Large intestine (tissue), 12 donors: ENCODE measurements at places on chromosomes 3 and 15. TPM values are rescaled to one million over a fixed set of nuclear protein-coding genes. Genes with fewer than 3 reads are reported as not detected.

- no peak overlapping the region for H3K27ac ChIP-seq
- no peaks in the 10 kb centered on the region for H3K27me3 ChIP-seq
- H3K36me3 ChIP-seq = no peaks in the 10 kb centered on the region
- no peak overlapping the region for H3K4me3 ChIP-seq
- DNase-seq = no peak
- no peaks in the 10 kb centered on the region for H3K4me1 ChIP-seq
Measured at GRCh38 chr15:87416591-87417257, 839.8 kb downstream of the NTRK3 start.

DNA sequence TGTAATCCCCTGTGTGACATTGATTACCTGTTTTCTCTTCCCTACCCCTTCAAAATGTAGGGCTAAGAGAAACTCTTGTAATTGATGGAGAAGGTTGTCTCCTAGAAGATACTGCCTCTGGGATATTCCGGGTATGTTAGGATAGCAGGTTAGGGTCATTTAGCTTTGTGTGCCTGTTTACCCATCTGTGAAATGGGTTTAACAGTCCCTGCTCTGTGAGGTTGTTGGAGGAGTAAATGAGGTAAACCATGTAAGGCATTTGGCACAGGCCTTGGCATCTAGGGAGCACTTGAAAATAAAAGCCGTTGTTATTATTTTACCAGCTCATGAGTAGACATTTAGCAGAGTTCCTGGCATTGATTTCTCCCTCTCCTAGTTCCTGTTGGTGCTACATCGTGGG lies 16.4 kb downstream of the PTPRG start:
- peaks cover 6% of the 10 kb centered on the region for H3K4me1 ChIP-seq
- no peaks in the 10 kb centered on the region for H3K27me3 ChIP-seq
- no peaks in the 10 kb centered on the region for H3K36me3 ChIP-seq
- no peak overlapping the region for H3K4me3 ChIP-seq
- DNase-seq = no peak

DNA sequence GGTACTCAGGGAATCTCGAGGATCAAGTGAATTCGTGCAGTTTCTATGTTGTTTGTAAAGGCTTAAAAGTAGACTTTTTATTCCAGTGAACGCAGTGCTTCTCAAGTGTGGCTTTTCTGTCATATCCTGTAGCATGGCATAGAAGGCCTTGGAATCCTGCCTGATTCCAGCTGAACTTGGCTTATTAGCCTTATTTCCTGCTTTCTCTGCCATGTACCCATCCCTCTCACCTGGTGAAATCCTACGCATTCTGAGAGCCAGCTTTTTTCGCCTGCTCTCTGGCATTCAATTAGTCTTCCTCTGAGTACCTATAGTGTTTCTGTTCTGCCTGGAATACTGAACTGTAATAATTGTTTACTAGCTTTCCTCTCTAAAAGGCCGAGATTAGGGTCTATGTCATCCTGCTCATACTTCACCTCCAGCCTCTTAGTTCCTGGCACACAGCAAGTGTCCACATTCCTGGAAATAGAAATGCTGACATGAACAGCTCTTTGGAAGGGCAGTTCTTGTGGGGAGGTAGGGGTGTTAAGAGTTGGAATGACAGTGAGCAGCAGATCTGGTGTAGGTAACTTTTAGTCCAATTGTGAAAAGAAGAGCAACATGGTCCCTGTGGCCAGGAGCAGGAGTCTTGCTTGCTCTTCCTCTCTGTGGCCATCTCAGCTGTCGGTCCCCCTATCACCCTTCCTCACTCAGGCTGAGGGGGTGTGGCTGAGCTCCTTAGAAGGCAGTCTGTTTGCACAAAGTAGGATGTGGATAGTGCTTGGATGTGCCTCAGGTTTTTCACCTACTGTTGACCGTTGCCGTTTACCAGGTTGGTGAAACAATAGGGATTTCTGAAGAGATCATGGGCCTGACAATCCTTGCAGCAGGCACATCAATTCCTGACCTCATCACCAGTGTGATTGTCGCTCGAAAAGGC lies 30.4 kb downstream of the SLC24A1 start:
- no peak for DNase-seq
- no peaks in the 10 kb centered on the region for H3K27me3 ChIP-seq
- H3K27ac ChIP-seq = no peak overlapping the region
- H3K4me3 ChIP-seq = no peak overlapping the region
- H3K36me3 ChIP-seq = peaks cover 20% of the 10 kb centered on the region

GRCh38 chr15:84749111-84749991 lies 959 bp downstream of the ZNF592 start:
- no peaks in the 10 kb centered on the region for H3K36me3 ChIP-seq
- no peaks in the 10 kb centered on the region for H3K27me3 ChIP-seq
- peak overlapping the region; percentile 91 for H3K4me3 ChIP-seq
- H3K27ac ChIP-seq = peak overlapping the region; percentile 87
- DNase-seq = peak; percentile 60
- peaks cover 36% of the 10 kb centered on the region for H3K4me1 ChIP-seq

DNA sequence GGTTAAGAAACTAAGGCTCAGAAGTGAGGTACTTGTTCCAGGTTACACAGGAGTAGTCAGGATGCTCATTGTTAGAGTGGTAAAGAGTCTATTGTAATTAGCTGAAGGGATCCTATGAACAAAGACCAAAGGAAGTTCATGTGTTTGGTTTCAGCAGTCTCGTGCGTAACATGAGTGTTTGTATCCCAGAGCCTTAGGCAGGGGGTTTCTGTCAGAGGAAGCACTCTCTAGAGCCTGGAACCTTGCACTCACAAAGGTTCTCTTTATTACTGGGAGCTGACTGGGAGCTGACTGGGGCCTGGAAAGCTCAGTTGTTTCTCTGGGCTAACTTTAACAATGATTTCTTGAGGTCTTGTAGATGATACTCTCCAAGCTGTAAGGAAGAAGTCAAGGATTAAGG lies 3.9 kb downstream of the ZNF197 start:
- no peak for DNase-seq
- peaks cover 35% of the 10 kb centered on the region for H3K36me3 ChIP-seq
- H3K27ac ChIP-seq = no peak overlapping the region
- no peaks in the 10 kb centered on the region for H3K27me3 ChIP-seq
- peaks cover 5% of the 10 kb centered on the region for H3K4me1 ChIP-seq

GRCh38 chr3:88408935-88409334 lies 259.2 kb downstream of the C3orf38 start:
- no peaks in the 10 kb centered on the region for H3K27me3 ChIP-seq
- H3K4me1 ChIP-seq = no peaks in the 10 kb centered on the region
- no peak for DNase-seq
- H3K4me3 ChIP-seq = no peak overlapping the region
- H3K36me3 ChIP-seq = no peaks in the 10 kb centered on the region

GRCh38 chr15:35545316-35545823 lies 595 bp downstream of the DPH6 start:
- peak overlapping the region; percentile 93 for H3K4me3 ChIP-seq
- no peaks in the 10 kb centered on the region for H3K36me3 ChIP-seq
- H3K27me3 ChIP-seq = no peaks in the 10 kb centered on the region
- DNase-seq = peak; percentile 79
- peak overlapping the region; percentile 100 for H3K27ac ChIP-seq

DNA sequence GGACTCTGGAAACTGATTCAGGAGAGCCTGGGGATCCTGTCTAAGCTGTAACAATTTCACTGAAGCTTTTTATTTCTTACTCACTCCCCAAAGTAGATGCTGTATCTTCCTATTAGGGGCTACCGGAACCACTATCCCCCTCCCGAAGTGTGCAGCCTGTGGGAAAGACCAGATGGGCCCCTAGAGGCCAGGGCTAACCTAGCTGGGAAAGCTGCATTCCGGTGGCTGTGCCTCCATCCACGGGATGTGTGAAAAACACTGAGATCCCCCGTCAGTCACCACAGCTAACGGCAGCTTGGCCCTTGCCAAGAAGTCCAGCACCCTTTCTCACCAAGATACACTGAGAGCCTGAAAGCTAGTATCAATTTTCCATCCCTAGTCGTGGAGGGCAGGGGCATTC lies 3.1 kb downstream of the SSUH2 start:
- H3K27me3 ChIP-seq = no peaks in the 10 kb centered on the region
- no peak overlapping the region for H3K4me3 ChIP-seq

GRCh38 chr3:53226841-53227407 lies 28.9 kb downstream of the TKT start:
- peaks cover 85% of the 10 kb centered on the region for H3K36me3 ChIP-seq
- no peak for DNase-seq
- H3K27me3 ChIP-seq = no peaks in the 10 kb centered on the region
- H3K27ac ChIP-seq = no peak overlapping the region
- no peaks in the 10 kb centered on the region for H3K4me1 ChIP-seq

- DNase-seq = no peak
- H3K36me3 ChIP-seq = no peaks in the 10 kb centered on the region
- no peaks in the 10 kb centered on the region for H3K27me3 ChIP-seq
- H3K27ac ChIP-seq = no peak overlapping the region
- no peak overlapping the region for H3K4me3 ChIP-seq
Measured at GRCh38 chr15:93454788-93455187, 365.8 kb upstream of the RGMA start.

- H3K4me3 ChIP-seq = no peak overlapping the region
- peak overlapping the region; percentile 95 for H3K27ac ChIP-seq
- peak; percentile 97 for DNase-seq
- no peaks in the 10 kb centered on the region for H3K36me3 ChIP-seq
- peaks cover 20% of the 10 kb centered on the region for H3K4me1 ChIP-seq
Measured at GRCh38 chr3:124951511-124952281, 17.1 kb upstream of the MUC13 start.

DNA sequence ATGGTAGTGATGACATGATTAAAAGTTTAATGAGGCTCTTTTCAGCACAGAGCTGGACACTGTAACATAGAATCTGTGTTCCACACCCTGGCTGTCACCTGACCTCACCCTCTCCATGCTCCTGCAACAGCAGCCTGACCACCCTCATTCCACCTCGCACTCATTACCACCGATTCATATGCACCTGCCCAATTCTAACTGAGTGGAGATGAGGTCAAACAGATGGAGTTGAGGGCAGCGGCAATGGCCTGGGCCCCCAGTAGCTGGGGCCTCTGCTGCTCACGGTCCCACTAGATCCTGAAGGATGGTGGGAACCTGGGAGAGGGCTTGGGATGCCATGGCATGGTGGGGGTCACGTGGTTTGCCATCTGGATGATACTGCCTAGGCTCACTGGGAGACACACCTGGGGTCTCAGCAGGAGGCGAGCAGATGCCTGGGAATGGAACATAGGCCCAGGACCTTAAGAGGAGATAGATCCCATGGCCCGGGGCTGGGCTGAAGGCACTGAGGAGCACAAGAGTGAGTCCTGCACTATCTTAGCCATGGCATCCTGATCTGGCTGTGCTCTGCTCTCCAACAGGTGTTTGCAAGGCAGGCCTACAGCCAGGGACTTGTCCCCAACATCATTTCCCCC lies 1.3 kb downstream of the SCN5A start:
- H3K4me3 ChIP-seq = no peak overlapping the region
- peaks cover 4% of the 10 kb centered on the region for H3K4me1 ChIP-seq
- no peak overlapping the region for H3K27ac ChIP-seq
- DNase-seq = no peak

DNA sequence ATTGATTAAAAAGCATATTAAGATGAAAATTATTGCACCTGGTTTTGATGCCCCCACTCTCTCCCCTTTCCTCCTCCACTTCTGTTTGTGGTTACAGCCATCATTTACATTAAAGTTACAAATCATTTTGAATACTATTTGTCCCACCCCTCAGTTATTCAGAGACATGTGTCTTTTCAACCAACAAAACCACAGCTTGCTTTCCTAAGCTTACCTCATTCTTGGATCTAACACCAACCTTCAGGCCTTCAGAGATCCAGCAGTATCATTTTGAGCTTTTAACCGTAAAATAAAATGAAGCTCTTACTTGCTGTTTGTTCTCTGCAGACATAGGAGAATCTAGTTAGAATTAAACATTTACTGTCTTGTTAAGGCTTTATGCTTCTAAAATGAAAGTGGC lies 4.7 kb downstream of the PXYLP1 start:
- H3K27me3 ChIP-seq = no peaks in the 10 kb centered on the region
- H3K27ac ChIP-seq = peak overlapping the region; percentile 9
- no peak overlapping the region for H3K4me3 ChIP-seq
- no peak for DNase-seq
- peaks cover 3% of the 10 kb centered on the region for H3K36me3 ChIP-seq

- no peak overlapping the region for H3K27ac ChIP-seq
- H3K4me1 ChIP-seq = no peaks in the 10 kb centered on the region
- no peak for DNase-seq
- no peak overlapping the region for H3K4me3 ChIP-seq
Measured at GRCh38 chr3:14519406-14519805, 20.7 kb downstream of the GRIP2 start.

DNA sequence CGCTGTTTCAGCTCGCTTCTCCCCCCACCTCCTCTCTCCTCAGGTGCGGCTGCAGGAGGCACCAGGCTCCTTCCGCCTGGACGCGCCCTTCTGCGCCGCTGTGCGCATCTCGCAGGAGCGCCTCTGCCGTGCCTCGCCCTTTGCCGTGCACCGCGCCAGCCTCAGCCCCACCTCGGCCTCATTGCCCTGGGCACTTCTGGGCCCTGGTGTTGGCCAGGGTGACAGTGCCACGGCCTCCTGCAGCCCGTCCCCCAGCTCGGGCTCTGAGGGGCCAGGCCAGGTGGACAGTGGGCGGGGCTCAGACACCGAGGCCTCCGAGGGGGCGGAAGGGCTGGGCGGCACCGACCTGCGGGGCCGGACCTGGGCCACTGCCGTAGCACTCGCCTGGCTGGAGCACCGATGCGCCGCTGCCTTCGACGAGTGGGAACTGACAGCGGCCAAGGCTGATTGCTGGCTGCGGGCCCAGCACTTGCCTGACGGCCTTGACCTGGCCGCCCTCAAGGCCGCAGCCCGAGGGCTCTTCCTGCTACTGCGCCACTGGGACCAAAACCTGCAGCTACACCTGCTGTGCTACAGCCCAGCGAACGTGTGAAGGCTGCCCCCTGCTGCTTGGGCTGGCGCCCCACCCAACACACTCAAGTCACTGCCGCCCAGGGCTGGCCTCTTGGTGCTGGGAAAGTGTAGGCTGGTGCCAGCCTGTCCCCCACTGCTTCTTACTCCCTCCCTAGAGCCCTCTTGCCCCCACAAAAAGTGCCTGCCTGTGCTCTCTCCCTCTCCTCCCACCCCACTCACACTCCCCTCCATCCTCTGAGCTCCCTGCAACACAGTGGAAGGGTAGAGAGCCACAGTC lies 7.1 kb downstream of the ALG3 start:
- peak overlapping the region; percentile 31 for H3K4me3 ChIP-seq
- DNase-seq = peak; percentile 77
- H3K27me3 ChIP-seq = peaks cover 4% of the 10 kb centered on the region
- H3K27ac ChIP-seq = no peak overlapping the region

GRCh38 chr15:63836579-63836978 lies 2.8 kb upstream of the HERC1 start:
- no peaks in the 10 kb centered on the region for H3K27me3 ChIP-seq
- no peaks in the 10 kb centered on the region for H3K36me3 ChIP-seq
- H3K4me1 ChIP-seq = peaks cover 9% of the 10 kb centered on the region
- no peak for DNase-seq
- H3K27ac ChIP-seq = no peak overlapping the region
- H3K4me3 ChIP-seq = no peak overlapping the region

GRCh38 chr15:83287541-83288027 lies 3.1 kb upstream of the BNC1 start:
- no peaks in the 10 kb centered on the region for H3K36me3 ChIP-seq
- peaks cover 5% of the 10 kb centered on the region for H3K4me1 ChIP-seq
- no peak overlapping the region for H3K27ac ChIP-seq
- H3K27me3 ChIP-seq = peaks cover 57% of the 10 kb centered on the region
- H3K4me3 ChIP-seq = no peak overlapping the region

- H3K36me3 ChIP-seq = peaks cover 56% of the 10 kb centered on the region
- H3K4me1 ChIP-seq = peaks cover 55% of the 10 kb centered on the region
- no peaks in the 10 kb centered on the region for H3K27me3 ChIP-seq
- H3K4me3 ChIP-seq = no peak overlapping the region
- DNase-seq = no peak
- H3K27ac ChIP-seq = no peak overlapping the region
Measured at GRCh38 chr3:39144095-39144747, 9.2 kb downstream of the CSRNP1 start.

Gene CASR
- polyA plus RNA-seq = 1.9 TPM

Gene ROBO2
- 9.6 TPM for polyA plus RNA-seq

Gene SLC7A14
- 3.2 TPM for polyA plus RNA-seq

Gene SV2B
- 2.4 TPM for polyA plus RNA-seq

Gene CCR9
- polyA plus RNA-seq = 1.0 TPM
